ENCODE measurements at places on chromosomes 7 and 10. TPM values are rescaled to one million over a fixed set of nuclear protein-coding genes. Genes with fewer than 3 reads are reported as not detected.

Gene ZCWPW1
- 5.1 TPM for total RNA-seq

Gene CPA5
- 0.13 TPM for total RNA-seq

Gene WDR11
- 32.6 TPM for total RNA-seq

Gene C10orf53
- not detected for total RNA-seq

Gene SMKR1
- total RNA-seq = 0.56 TPM

Gene AKR1C8
- total RNA-seq = not detected

Gene ADCY1
- total RNA-seq = 3.9 TPM

Gene NPSR1
- not detected for total RNA-seq

Gene DTX2
- total RNA-seq = 8.0 TPM

Gene LRMDA
- not detected for total RNA-seq

Gene TRIM73
- total RNA-seq = not detected

Gene RBM28
- total RNA-seq = 10.0 TPM

Gene CPXM2
- total RNA-seq = 0.52 TPM
